Vagina (tissue), 2 donors: ENCODE measurements at places on chromosomes 16 and 17.

DNA sequence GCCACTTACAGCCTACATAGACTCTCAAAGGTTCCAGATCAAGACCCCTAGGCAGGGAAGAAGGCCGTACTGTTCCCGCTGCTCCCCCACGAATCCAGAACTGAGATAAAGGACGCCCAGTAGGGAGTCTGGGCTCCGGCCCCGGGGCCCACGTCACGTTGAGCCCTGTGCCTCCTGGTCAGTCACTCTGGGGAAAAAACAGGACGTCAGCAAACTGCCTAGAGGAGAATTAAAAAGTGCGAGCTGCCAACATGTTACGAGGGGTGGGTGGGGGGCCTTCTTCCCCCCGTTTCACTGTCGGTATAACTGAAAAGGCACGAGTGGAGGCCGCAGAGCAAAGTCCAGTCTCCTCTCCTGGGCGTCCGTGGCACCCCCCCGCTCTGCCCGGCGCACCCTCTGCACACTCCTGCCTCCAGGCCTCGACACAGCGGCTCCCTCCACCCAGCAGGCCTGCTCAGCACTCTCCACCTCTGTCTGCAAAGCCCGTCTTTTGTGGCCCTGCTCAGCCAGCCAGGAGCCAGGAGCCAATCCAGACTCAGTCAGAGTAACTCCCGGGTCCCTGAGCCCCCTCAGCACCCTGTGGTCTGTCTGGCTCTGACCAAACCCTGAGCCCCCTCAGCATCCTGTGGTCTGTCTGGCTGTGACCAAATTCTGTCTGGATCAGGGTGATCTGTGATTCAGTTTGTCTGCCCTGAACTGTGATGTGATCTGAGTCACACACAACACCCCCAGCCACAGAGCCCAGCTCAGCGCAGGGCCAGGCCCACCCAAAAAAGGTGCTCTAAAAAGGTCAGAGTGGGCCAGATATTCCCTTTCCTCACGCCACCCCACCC is 6.2 kb downstream of the ITGAE start:
- DNase-seq = no peak

GRCh38 chr17:6408276-6408675 is 26.6 kb downstream of the AIPL1 start:
- DNase-seq = no peak

- no peak for DNase-seq
These were observed 206.1 kb downstream of the HAPSTR1 start for GRCh38 chr16:9297437-9298113.

DNA sequence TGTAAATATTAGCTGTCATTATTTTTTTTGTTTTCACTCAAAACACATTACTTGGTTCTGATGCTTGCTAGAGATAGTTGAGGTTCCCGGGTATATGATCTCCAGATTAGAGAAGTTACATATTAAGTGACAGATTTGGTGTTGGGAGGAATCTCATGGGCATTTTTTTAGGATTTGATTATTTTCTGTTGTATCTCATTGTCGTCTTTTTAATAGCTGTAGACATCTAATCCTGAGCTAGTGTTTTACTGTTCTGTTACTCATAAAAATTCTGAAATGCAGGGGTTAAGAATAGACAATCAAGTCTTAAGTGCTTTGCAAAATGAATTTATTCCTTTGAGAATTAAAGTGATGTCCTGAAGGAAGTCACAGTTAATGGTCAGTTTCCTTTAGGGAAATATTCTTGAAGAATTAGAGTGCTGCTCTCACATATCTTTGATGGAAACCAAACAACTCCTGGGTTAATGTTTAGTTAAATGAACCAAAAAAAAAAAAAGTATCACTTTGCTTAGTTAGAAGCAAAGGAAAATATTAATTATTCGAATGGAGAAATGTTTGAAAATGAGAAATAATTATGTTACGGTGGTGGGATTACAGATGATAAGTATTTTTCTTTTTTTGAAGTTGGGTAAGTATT is 251.7 kb upstream of the CACNG5 start:
- no peak for DNase-seq

DNA sequence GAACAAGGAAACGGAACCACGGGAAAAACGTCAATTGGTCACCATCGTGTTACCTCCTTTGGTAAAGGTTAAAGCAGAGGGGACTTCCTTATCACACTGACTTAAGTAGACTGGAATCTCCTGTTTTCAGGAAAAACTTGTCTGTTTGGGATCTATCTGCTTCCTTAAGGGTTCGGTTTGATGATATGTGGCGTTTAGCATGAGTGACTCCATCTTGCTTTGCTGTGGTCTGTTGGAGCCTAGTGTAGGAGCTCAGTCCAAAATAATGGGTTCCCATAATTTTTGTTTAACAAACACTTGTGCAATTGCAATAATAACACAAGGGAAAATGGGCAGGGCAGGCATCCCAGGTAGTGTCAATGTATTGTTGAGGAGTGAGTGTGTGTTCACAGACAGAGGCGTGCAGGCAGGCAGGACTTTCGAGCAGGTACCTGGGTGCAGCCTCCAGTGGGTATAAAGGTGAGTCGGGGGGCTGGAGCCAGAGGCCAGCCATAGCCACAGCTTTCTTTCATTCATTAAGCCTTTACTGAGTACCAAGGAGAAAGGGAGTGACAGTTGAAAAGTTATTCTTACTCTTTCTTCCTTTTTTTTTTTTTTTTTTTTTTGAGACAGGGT is 4.3 kb upstream of the ENGASE start:
- no peak for DNase-seq

GRCh38 chr16:61872778-61873119 is 163.5 kb downstream of the CDH8 start:
- DNase-seq = no peak

- DNase-seq = no peak
These were observed at the start of gene HS3ST3A1 for GRCh38 chr17:13601776-13602551. Gene HS3ST3A1 (minus strand): TSS chr17:13601929. CDS start chr17:13601129, 800 bp downstream.

DNA sequence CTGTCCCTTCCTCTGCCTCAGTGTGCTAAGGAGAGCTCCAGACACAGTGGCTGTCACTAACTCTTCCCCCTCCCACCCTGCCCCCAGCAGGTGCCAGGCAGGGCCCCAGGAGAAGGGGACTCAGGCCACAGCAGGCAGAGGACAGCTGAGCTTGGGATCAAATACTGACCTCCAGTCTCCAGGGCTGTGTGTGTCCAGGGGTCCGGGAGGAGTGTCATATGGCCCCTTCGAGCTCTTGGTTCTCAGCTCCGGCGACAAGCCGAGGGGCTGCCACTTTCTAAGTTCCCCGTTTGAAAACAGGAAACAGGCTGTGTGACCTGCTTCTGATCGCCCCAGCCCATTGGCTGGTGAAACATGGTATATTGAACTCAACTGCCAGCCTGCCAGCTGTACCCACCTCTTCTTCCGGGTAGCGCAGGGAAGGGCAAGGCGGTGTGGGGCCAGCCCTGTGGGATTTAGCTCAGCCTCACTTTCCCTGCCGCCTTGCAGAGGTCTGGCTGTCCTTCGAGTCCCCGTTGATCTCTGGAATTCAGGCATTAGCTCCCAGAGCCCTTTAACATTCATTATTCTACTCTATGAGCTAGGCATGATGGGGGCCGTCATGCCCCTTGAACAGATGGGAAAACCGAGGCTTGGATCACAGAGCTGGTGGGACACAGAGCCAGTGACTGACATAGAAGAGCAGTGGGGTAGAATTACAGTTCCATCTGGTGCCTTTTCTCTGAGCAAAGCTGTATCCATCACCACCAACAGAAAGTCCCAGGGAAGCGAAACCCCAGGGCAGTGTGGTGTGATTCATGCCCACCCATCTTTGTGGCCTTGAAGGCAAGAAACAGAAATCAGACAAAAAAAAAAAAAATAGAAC is at the start of gene SNX20:
Gene SNX20 (minus strand): TSS at position 292 of the 865 bp plus-strand sequence. CDS start 3,786 bp downstream, outside the sequence.
- no peak for DNase-seq

- DNase-seq = no peak
These were observed 105.5 kb upstream of the AXIN2 start for GRCh38 chr17:65666876-65667321.

DNA sequence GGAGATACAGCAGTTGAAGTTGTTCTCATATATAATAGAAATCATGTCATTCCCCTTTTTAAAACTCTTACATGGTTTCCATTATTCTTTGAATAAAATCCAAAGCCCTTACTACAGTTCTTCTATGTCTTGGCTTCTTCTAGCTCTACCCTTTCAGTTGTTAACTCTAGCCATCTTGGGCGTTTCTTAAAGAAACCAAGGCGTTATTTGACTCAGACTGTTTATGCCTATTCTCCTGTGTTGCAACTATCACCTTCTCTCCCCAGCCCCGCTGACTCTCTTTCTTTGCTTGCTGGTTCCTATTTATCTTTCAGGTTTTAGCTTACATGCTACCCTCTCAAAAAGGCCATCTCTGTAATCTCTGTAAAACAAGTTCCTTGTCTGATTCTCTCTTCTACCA is 32.7 kb downstream of the NFATC3 start:
- DNase-seq = no peak

DNA sequence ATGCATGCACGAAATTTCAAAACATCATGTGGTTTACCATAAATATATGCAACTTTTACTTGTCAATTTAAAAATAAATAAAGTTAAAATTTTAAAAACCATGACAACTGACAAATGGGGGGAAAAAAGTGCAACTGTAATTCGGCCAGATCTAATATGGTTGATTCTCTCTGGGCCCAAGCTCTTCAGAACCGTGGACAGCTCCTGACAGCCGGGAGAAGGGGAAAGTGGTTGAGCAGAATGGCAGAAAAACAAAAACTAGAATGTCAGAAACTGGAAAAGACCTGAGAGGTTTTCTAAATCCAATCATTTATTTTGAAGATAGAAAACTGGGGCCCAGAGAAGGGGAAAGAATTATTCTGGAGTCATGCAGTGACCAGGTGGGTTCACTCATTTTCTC is 126.6 kb downstream of the TMEM132E start:
- no peak for DNase-seq

- DNase-seq = no peak
These were observed 139.1 kb upstream of the GSE1 start for GRCh38 chr16:85473909-85474620.

- DNase-seq = no peak
These were observed 727 bp upstream of the TENT4B start for GRCh38 chr16:50152351-50152806.

DNA sequence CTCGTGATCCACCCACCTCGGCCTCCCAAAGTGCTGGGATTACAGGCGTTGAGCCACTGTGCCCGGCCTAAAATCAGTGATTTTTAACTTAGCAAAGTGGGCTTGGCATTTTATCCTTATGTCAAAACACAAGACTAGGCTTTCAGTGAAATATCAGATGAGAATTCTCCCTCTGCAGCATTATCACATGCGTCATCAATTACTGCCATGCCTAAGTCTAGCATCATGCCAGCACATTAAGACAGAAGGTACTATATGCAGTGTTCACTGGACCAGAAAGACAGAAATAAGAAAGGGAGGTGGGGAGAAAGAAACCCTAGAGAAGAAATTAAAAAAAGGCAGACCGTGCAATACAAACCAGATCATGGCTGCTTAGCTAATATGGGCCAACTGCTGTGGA is 29.8 kb downstream of the GPATCH8 start:
- no peak for DNase-seq

DNA sequence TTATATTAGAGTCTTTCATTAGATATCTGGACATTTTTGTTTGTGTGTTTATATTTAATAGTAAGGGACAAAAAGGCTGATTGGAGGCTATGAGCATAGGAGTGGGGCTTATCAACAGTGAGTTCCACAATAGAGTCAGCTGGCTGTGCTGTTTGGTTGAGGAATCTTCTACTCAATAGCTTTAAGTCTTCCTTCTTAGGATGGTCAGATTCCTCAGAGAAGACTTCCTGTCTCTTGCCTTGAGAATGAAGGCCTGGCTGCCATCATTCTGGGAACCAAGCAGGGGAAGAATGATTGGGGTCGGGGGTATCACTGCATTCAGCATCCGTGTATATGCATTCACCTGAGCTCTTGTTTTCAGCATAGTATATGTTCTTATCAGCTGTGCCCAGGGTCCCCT is 31.9 kb upstream of the ABCC11 start:
- DNase-seq = no peak
